ENCODE measurements at places on chromosomes 4 and X. TPM values are rescaled to one million over a fixed set of nuclear protein-coding genes. Genes with fewer than 3 reads are reported as not detected.

Gene FOXR2
- total RNA-seq, result not detected

Gene OPRPN
- total RNA-seq, result not detected

Gene SMR3B
- not detected for total RNA-seq

Gene RHOXF2B
- total RNA-seq, result not detected

Gene SSX4
- not detected for total RNA-seq

- peaks cover 22% of the 10 kb centered on the region for H3K4me1 ChIP-seq
- H3K36me3 ChIP-seq, result no peaks in the 10 kb centered on the region
- no peaks in the 10 kb centered on the region for H3K27me3 ChIP-seq
- H3K27ac ChIP-seq, result peak overlapping the region; percentile 65
These were observed 30.4 kb downstream of the SH3TC1 start for GRCh38 chr4:8229331-8229975.

GRCh38 chr4:185840201-185840600 lies 28.2 kb upstream of the SORBS2 start:
- no peaks in the 10 kb centered on the region for H3K27me3 ChIP-seq
- peaks cover 19% of the 10 kb centered on the region for H3K4me1 ChIP-seq
- H3K4me3 ChIP-seq, result no peak overlapping the region
- H3K36me3 ChIP-seq, result no peaks in the 10 kb centered on the region
- peak overlapping the region; percentile 81 for H3K27ac ChIP-seq
- no peak for DNase-seq

DNA sequence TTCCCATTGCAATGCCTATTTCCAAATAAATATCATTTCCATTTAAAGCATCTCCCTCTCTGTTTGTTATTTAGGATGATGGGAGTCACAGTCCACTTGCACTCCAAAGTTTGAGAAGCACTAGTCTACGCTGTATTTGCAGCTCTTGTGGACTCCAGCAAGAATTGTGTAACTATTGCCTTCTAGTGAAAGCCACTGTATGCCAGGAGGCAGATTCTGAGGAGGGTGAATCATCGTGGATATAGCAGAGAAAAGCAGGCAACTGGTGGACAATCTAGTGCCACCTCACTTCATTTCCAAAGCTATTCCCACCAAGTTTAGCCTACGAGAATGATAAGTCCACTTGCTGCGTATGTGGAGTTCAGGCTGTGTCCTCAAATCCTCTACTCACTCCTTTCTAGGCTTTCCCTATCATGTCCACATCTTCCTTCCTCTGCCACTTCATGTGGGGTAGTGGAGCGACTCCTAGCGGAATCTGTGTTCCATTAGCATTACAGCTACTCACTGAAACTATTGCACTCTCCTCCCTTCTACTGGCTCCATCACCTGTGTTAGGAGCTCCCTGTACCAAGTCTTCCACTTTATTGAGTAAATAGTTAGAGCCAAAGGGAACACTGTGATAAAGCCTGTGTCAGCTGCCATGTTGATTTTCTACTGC lies 501.8 kb upstream of the GALNT7 start:
- no peaks in the 10 kb centered on the region for H3K27me3 ChIP-seq
- no peak overlapping the region for H3K4me3 ChIP-seq
- no peaks in the 10 kb centered on the region for H3K4me1 ChIP-seq
- DNase-seq, result no peak

GRCh38 chr4:40099010-40099409 lies 42.4 kb downstream of the N4BP2 start:
- DNase-seq, result no peak
- H3K27ac ChIP-seq, result no peak overlapping the region
- H3K4me3 ChIP-seq, result no peak overlapping the region
- no peaks in the 10 kb centered on the region for H3K36me3 ChIP-seq
- no peaks in the 10 kb centered on the region for H3K4me1 ChIP-seq
- H3K27me3 ChIP-seq, result no peaks in the 10 kb centered on the region

- no peaks in the 10 kb centered on the region for H3K36me3 ChIP-seq
- no peak overlapping the region for H3K4me3 ChIP-seq
- no peak overlapping the region for H3K27ac ChIP-seq
- no peaks in the 10 kb centered on the region for H3K27me3 ChIP-seq
- H3K4me1 ChIP-seq, result no peaks in the 10 kb centered on the region
These were observed 203.1 kb downstream of the FBXO8 start for GRCh38 chr4:174080361-174080760.

Measured in transverse colon (tissue), 4 donors.